ENCODE measurements at places on chromosomes 7 and 10.
A peak's percentile ranks its signal among the peaks of the same experiment; 100 is the strongest.

GRCh38 chr7:100584054-100584682, 1.8 kb downstream of the LRCH4 start:
- DNase-seq = peak; percentile 29
- peak overlapping the region; percentile 80 for H3K4me3 ChIP-seq
- H3K27me3 ChIP-seq = no peaks in the 10 kb centered on the region
- peaks cover 14% of the 10 kb centered on the region for H3K4me1 ChIP-seq

DNA sequence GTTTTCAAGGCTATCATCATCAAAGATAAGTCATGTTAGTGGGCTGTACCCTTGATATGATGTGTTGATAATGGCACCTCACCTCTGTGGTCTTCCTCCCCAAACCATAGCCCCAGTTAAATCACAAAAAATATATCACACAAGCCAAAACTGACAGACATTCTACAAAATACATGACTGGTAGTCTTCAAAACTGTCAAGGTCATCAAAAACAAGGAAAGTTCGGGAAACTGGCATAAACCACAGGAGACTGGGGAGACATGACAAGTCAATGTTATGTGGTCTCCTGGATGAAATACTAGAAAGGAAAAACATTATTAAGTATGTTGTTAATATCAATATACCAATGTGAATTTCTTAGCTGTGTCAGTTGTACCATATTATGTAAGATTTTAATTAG, 279.5 kb upstream of the FZD1 start:
- H3K4me1 ChIP-seq = no peaks in the 10 kb centered on the region
- no peaks in the 10 kb centered on the region for H3K36me3 ChIP-seq
- no peaks in the 10 kb centered on the region for H3K27me3 ChIP-seq
- no peak overlapping the region for H3K27ac ChIP-seq
- H3K4me3 ChIP-seq = no peak overlapping the region

GRCh38 chr7:96346293-96346953, 24.5 kb upstream of the SLC25A13 start:
- no peaks in the 10 kb centered on the region for H3K4me1 ChIP-seq
- no peak overlapping the region for H3K4me3 ChIP-seq
- no peak overlapping the region for H3K27ac ChIP-seq
- no peaks in the 10 kb centered on the region for H3K27me3 ChIP-seq
- DNase-seq = no peak

GRCh38 chr7:119090851-119091250, 866.3 kb downstream of the ANKRD7 start:
- no peak overlapping the region for H3K27ac ChIP-seq
- H3K27me3 ChIP-seq = no peaks in the 10 kb centered on the region
- H3K4me3 ChIP-seq = no peak overlapping the region
- no peaks in the 10 kb centered on the region for H3K4me1 ChIP-seq
- no peak for DNase-seq

- no peaks in the 10 kb centered on the region for H3K4me1 ChIP-seq
- no peaks in the 10 kb centered on the region for H3K27me3 ChIP-seq
- no peak for DNase-seq
Observed at GRCh38 chr10:93088466-93088865, 14.8 kb downstream of the CYP26A1 start.

DNA sequence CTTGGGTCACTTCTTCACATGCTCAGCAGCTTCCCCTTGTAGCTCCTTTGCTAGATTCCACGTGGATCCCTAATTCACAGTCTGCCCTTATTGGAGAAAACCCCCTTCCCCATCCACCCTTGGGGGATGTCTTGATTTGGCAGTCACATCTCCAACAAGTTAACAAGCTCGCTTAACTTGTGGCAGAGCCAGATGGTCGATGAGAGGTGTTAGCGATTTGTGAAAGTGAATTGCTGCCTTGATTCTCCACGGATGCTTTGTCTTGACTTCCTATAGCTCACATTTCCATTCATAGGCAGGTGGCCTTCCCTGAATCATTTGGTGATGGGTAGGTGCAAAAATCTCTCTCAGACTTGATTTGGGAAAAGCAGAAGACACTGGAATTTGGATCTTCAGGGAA, 387.9 kb downstream of the TCERG1L start:
- no peak overlapping the region for H3K27ac ChIP-seq
- H3K36me3 ChIP-seq = no peaks in the 10 kb centered on the region
- no peak for DNase-seq

DNA sequence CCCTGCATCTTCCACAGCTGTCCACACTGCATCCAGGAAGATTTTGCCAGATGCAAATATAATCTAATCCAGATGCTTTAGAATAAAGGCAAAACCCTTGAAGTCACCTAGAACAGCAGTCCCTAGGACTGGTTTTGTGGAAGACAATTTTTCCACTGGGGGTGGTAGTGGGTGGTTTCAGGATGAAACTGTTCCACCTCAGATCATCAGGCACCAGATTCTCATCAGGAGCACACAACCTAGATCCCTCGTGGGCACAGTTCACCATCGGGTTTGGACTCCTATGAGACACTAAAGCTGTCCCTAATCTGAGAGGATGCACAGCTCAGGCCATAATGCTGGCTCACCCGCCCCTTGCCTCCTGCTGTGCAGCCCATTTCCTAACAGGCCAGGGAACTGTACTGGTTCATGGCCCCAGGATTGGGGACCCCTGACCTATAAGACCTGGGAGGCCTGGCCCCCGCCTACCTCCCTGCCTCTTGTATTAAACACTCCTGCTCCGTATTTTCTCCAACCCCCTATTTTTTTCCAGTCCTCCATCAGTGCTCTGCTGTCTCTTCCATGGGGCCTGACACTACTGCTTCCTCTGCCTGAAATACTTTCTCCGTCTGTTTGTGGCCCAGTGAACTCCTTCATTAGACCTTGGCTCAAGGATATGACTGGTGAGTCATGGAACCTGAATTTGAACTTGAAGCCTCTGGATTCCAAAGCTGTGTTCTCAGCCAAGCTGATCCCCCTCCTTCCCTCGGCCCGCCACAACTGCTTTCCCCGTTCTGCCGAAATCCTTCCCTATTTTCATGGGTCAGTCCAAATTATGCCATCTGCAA, 79.9 kb upstream of the RHEB start:
- H3K27ac ChIP-seq = peak overlapping the region; percentile 7
- DNase-seq = peak; percentile 67
- H3K27me3 ChIP-seq = no peaks in the 10 kb centered on the region
- no peak overlapping the region for H3K4me3 ChIP-seq

DNA sequence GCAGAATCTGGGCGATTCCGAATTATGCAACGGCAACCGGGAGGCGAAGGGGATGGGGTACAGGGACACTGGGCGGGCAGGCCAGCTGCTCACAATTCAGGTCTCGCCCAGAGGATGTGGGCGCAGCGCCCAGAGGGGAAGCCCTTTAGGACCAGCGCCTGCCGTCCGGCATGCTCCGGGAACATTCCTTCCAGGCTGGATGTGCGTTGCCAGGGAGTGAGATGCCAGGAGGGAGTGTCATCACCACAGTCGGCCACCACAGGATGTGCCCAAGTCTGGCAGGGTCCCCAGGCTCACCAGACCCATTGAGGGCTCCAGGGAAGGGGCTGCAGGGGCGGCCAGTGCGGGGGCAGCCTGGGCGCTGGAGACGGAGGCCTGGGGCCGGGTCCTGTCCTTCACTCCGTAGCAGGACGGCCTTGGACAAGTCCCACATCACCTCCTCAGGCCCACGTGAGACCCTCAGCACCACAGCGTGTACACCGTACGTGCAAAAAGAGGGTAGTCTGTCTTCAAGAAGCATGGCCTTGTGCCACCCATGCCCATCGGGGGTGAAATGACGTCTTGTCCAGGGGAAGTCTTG, 63.9 kb downstream of the FOXL3 start:
- no peaks in the 10 kb centered on the region for H3K36me3 ChIP-seq
- H3K4me3 ChIP-seq = no peak overlapping the region

GRCh38 chr10:129331839-129332220, 135.2 kb upstream of the MGMT start:
- no peaks in the 10 kb centered on the region for H3K36me3 ChIP-seq
- H3K27me3 ChIP-seq = no peaks in the 10 kb centered on the region
- H3K27ac ChIP-seq = no peak overlapping the region
- DNase-seq = no peak
- H3K4me3 ChIP-seq = no peak overlapping the region

- no peak overlapping the region for H3K27ac ChIP-seq
- no peaks in the 10 kb centered on the region for H3K27me3 ChIP-seq
- H3K4me3 ChIP-seq = no peak overlapping the region
- no peaks in the 10 kb centered on the region for H3K36me3 ChIP-seq
- DNase-seq = no peak
Observed at GRCh38 chr7:116948934-116949333, 4.4 kb upstream of the ST7 start.

GRCh38 chr7:97307521-97308108, 190.1 kb downstream of the SDHAF3 start:
- no peak overlapping the region for H3K27ac ChIP-seq
- DNase-seq = no peak
- no peaks in the 10 kb centered on the region for H3K27me3 ChIP-seq

GRCh38 chr10:21530641-21531040, 3.4 kb upstream of the MLLT10 start:
- no peak overlapping the region for H3K4me3 ChIP-seq
- no peaks in the 10 kb centered on the region for H3K36me3 ChIP-seq
- no peaks in the 10 kb centered on the region for H3K27me3 ChIP-seq
- no peak for DNase-seq
- no peaks in the 10 kb centered on the region for H3K4me1 ChIP-seq

- no peaks in the 10 kb centered on the region for H3K27me3 ChIP-seq
- H3K27ac ChIP-seq = no peak overlapping the region
- H3K36me3 ChIP-seq = no peaks in the 10 kb centered on the region
- no peaks in the 10 kb centered on the region for H3K4me1 ChIP-seq
- H3K4me3 ChIP-seq = no peak overlapping the region
- no peak for DNase-seq
Observed at GRCh38 chr10:71135236-71135635, 77.1 kb upstream of the UNC5B start.

DNA sequence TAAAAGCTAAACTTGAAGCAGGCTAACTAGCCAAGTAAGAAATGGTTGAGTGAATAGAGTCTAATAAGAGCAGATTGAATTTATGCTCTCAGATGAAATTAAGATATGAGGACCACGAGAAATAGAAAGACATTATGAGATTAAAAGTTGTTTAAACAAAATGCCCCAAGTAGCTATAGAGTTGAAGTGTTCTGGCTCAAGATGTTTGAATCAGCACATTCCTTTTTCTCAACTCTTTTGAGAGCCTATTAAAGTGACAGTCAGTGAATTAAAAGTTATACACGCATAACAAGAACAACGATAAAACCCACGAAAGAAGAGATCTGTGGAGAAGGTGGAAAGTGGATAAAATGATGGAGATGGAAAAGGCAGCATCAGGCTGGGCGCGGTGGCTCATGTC, 322.2 kb upstream of the ANKRD30A start:
- H3K4me1 ChIP-seq = peaks cover 4% of the 10 kb centered on the region
- no peak overlapping the region for H3K27ac ChIP-seq
- no peaks in the 10 kb centered on the region for H3K27me3 ChIP-seq
- H3K36me3 ChIP-seq = no peaks in the 10 kb centered on the region
- DNase-seq = no peak

GRCh38 chr7:70766694-70767093, 365.2 kb upstream of the GALNT17 start:
- no peak overlapping the region for H3K4me3 ChIP-seq
- DNase-seq = no peak
- no peaks in the 10 kb centered on the region for H3K27me3 ChIP-seq
- no peak overlapping the region for H3K27ac ChIP-seq

DNA sequence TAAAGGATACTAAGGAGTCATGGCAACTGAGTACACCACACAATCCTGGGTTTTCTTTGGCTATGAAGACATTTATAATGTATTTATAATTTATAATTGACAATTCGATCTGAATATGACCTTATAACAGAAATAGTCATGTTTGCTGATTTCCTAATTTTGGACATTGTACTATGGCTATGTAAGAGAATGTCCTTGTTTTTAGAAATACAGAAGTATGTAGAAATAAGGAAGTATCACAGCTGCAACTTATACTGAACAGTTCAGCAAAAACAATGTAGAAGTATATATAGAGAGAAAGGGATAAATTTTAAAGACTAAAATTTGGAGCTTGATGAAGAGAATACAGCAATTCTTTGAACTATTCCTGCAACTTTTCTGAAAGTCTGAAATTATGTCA, 32.6 kb downstream of the PRLHR start:
- no peaks in the 10 kb centered on the region for H3K27me3 ChIP-seq
- H3K4me1 ChIP-seq = no peaks in the 10 kb centered on the region
- DNase-seq = no peak
- no peaks in the 10 kb centered on the region for H3K36me3 ChIP-seq

GRCh38 chr7:15778191-15778590, 91.7 kb upstream of the MEOX2 start:
- H3K27me3 ChIP-seq = no peaks in the 10 kb centered on the region
- no peak overlapping the region for H3K27ac ChIP-seq
- H3K36me3 ChIP-seq = no peaks in the 10 kb centered on the region
- H3K4me1 ChIP-seq = peaks cover 6% of the 10 kb centered on the region
- no peak overlapping the region for H3K4me3 ChIP-seq
- DNase-seq = no peak

DNA sequence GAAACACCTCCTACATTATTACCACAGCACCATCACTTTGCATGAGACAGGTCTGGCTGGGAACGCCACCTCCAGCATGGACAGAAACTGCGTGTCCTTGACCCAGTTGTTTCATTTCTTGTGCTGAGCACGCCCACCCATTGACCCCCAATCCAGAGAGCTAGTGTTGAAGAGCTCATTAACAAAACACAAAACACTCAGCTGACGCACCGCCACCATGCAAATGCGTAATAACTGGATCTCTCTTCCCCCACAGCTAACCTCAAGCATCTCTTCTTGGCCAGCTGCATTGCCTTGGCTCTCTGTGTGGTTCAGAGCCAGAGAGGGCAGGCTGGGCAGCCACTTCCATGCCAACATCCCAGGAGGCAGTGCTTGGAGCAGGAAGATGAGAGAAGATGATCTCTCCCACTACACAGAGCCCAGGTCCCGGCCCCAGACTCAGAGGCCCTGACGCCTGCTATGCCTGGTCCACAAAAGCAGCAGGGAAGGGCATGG, 173.5 kb downstream of the PLXNA4 start:
- no peaks in the 10 kb centered on the region for H3K36me3 ChIP-seq
- peak overlapping the region; percentile 69 for H3K27ac ChIP-seq
- peak; percentile 86 for DNase-seq
- peaks cover 20% of the 10 kb centered on the region for H3K4me1 ChIP-seq
- H3K27me3 ChIP-seq = no peaks in the 10 kb centered on the region

DNA sequence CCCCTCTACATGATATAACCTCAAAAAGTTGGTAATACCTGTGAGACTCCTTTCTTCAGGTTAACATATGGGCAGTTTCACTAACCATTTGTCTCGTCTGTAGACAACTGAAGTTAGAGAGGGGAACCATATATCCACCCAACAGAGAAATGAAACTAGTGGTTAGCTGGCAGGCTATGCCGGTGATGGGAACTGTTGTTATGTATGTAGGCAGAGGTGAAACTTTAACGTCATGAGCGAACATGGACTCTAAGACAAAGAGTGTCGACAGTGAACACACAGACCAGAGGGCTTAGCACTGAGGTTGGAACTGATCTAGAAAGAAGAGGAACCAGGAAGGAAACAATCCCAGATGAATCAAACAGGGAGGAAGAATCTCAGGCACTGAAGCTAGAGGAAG, 112.4 kb downstream of the ELMO1 start:
- H3K4me3 ChIP-seq = no peak overlapping the region
- no peak overlapping the region for H3K27ac ChIP-seq
- H3K27me3 ChIP-seq = no peaks in the 10 kb centered on the region

GRCh38 chr10:63227207-63227895, 94.2 kb downstream of the NRBF2 start:
- no peak overlapping the region for H3K4me3 ChIP-seq
- H3K4me1 ChIP-seq = no peaks in the 10 kb centered on the region
- DNase-seq = no peak
- no peaks in the 10 kb centered on the region for H3K27me3 ChIP-seq
- no peaks in the 10 kb centered on the region for H3K36me3 ChIP-seq

GRCh38 chr10:110392868-110393740, 88.4 kb upstream of the SMNDC1 start:
- H3K4me3 ChIP-seq = no peak overlapping the region
- no peaks in the 10 kb centered on the region for H3K36me3 ChIP-seq
- H3K4me1 ChIP-seq = no peaks in the 10 kb centered on the region
- DNase-seq = no peak
- no peak overlapping the region for H3K27ac ChIP-seq

Data from ovary (tissue), 10 donors.